Mesothelial cell of epicardium (in vitro differentiated cells): ENCODE measurements at places on chromosomes 11 and 22. TPM values are rescaled to one million over a fixed set of nuclear protein-coding genes. Genes with fewer than 3 reads are reported as not detected.

- DNase-seq = no peak
These were observed 882.7 kb downstream of the BRD1 start for GRCh38 chr22:48944751-48945620.

GRCh38 chr11:20388096-20389055 lies 860 bp downstream of the PRMT3 start:
- DNase-seq = no peak

- no peak for DNase-seq
These were observed 335.7 kb downstream of the DDX10 start for GRCh38 chr11:109000531-109000930.

GRCh38 chr22:17217179-17217578 lies 2.1 kb downstream of the ADA2 start:
- no peak for DNase-seq

DNA sequence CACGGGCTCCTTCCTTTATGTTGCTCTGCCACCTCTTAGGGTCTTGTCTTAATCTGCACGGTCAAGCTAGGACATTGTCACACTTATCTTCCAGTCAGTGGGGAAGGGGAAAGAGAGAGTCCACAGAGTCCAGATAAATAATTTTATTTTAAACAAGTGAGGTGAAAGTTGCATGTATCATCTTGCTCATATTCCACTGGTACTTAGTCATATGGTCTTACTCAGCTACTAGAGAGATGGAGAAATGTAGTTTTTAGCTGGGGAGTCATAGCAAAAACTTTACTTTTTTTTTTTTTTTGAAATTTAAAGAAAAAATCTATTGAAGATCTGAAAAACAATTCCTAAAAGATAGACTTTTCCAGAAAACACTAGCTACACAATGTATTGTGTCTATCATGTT lies 29.0 kb downstream of the PDE3B start:
- no peak for DNase-seq

DNA sequence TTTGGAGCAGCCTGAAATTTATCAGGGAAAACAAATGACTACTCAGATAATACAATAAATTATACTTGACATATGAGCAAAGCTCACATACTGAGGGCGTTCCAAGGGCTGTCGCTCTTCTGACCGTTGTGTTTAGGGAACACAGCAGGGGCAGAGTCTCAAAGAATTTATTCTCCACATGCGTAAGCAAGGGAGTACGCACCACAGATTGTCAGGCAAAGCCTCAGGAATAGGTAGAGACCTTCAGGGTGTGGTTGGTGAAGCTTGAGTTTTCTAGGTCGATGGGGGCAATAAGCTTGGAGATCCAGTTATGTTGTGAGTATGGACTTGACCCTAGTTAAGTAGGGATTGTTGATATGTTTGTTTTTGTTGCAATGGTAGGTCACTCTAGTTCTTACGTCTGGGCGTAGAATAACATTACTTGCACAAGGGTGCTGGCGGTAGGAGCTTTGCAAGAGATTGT lies 830 bp downstream of the ACAT1 start:
- no peak for DNase-seq

- no peak for DNase-seq
These were observed 51.4 kb downstream of the ZBTB44 start for GRCh38 chr11:130263351-130263750.

DNA sequence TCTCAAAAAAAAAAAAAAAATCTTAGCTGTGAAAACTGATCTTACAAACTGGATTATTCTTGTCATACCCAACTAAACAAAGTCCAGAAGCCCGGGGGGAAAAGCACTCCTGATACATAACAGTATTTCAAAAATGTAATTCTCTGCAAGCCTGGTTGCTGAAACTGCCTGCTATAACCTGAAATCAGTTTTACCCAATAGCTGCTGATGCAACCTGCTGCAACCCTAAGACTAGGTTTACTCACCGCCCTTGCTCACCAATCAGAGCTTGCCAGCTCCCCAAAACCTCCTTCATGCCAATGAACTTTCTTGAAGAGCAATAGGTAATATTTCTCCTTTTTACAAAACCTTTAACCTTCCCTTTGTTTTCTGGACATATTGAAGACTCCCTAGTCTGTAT lies 12.4 kb downstream of the FGF19 start:
- DNase-seq = no peak

- DNase-seq = no peak
These were observed 33.9 kb downstream of the MARK2 start for GRCh38 chr11:63872800-63873197.

APOA4 gene
- total RNA-seq = not detected in 3 replicates

DDX6 gene
- total RNA-seq = 189 to 194 TPM (median 191 TPM) in 3 replicates

TMEM151A gene
- 1.3 to 1.8 TPM (median 1.6 TPM) in 3 replicates for total RNA-seq

OR51B5 gene
- total RNA-seq = 0.89 to 1.2 TPM (median 1.1 TPM) in 3 replicates

CYTH4 gene
- total RNA-seq = 0.11 TPM in 1 of 3 replicates, not detected in the others

SCUBE2 gene
- 1.1 to 1.7 TPM (median 1.5 TPM) in 3 replicates for total RNA-seq
